RPMI8226 (cell line): ENCODE measurements at places on chromosomes 6 and 20.

- no peak for DNase-seq
Measured at GRCh38 chr6:125752773-125753172, 3.3 kb downstream of the HEY2 start.

- DNase-seq = no peak
Measured at GRCh38 chr6:72132427-72132826, 246.1 kb downstream of the RIMS1 start.

DNA sequence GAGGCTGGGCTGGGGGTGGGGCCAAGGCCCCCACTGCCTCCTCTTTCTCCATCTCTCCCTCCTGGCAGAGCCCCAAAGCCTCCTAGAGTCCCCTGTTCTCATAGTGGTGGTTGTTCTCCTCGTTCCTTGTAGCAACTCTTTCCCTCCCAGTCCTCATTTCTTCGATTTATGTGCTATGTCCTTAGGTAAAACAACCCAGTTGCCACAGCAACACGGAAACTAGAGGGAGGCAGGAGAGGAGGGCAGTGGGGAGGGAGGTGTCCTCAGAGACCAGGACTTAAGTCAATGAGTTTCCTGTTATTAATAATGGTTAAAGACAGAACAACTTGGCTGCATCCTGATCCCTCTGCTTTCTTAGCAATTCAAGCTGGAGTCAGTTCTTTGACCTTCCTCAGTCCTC lies 161.0 kb downstream of the INSM1 start:
- DNase-seq = no peak

- DNase-seq = no peak
Measured at GRCh38 chr6:157521362-157522335, 140.7 kb downstream of the ZDHHC14 start.

DNA sequence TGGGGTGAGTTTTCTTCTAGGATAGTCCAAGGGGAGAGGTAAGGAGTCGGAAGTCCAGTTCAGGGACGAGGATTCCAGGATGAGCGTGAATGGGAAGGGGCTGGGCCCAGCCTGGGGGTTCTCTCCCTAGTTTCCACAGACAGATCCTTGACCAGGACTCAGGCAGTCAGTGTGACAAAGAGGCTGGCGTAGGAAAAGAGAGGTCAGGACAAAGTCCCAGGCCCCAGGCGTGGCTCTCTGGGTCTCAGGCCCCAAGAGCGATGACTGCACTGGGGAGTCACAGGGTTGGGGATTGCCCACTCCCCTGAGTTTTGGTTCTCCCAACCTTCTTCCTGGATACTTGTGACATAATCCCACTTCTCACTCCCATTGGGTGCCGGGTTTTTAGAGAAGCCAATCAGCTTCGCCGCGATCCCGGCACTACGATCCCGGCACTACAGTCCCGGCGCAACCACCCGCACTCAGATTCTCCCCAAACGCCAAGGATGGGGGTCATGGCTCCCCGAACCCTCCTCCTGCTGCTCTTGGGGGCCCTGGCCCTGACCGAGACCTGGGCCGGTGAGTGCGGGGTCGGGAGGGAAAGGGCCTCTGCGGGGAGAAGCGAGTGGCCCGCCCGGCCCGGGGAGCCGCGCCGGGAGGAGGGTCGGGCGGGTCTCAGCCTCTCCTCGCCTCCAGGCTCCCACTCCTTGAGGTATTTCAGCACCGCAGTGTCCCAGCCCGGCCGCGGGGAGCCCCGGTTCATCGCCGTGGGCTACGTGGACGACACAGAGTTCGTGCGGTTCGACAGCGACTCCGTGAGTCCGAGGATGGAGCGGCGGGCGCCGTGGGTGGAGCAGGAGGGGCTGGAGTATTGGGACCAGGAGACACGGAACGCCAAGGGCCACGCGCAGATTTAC lies 46.2 kb upstream of the TRIM26 start:
- DNase-seq = peak; percentile 43

DNA sequence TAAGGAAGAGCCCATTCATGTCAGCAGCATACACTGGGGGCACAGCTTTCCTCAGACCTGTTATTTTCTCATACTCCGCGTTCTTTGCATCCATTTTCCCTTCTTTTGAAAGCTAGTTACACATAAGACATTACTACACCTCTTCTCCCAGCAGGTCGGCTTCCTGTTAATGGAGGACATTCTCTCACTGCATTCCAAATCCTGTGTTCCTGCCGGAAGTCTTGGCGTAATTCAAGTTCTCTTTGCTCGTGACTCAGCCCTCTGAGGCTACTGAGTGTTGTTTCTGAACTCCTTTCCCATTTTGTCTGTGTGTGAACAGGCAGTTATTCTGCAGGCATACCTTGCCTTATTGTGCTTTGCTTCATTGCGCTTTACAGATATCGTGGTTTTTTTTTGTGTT lies 97.5 kb upstream of the ZBTB24 start:
- DNase-seq = no peak

DNA sequence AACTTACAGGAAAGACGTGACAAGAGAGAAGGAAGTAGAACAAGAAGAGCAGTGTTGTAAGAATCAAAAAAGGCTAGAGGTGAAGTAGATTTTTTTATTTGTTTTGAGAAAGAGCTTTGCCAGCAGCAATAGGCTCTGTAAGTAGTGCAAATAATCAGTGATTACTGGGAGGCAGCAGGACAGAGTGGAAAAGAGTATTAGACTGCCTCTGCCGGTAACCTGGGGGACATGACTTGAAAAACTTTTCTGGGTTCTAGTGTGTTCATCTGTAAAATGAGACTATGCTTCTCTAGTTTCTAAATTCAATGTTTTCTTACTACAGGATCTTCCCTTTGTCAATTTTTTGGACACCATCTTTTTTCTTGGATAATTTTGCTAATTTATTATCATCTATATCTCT lies 5.8 kb upstream of the IRAK1BP1 start:
- no peak for DNase-seq

- DNase-seq = no peak
Measured at GRCh38 chr6:47303342-47303741, 6.4 kb downstream of the TNFRSF21 start.

GRCh38 chr20:64219202-64219601 lies 36.3 kb upstream of the PCMTD2 start:
- DNase-seq = peak; percentile 48

DNA sequence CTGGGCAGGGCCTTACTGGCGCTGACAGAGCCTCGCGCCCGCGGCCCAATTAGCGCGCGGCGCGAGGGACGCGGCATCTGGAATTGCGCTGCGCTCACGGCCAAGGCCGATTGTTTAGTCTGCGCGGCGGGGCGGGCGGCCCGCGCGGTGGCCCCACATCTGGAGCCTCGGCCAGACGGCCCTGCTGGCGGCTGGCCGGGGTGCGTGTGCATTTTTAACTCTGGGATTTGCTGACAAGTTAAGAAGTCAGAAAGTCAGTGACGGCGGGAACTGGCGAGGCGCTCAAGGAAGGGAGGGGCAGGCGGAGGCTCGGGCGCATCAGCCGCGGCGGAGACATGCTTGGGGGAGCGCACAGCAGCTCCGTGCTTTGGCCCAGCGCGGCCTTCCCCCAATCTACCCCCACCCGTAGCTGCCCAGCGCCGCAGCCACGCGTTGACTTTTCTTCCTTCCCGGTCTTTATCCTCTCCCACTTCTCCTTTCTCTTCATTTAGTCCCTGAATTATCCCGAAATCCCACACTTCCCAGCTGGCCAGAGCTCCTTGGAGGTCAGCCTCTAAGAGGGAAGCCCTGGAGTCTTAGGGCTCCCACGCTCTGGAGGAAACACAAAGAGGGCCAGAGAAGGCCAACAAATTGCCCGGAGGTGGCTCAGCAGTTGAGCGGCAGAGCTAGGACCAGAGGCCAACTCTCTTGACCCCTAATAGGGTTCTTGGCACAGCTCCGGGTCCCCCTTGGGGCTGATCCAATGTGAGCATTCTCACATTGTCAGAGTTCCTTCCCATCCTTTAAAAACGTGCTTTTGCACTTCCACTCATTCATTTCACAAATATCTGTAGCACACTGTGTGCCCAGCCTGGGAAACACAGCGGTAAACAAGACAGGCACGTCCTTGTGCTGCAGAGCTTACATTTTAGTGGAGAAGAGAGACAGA lies 40.8 kb upstream of the FOXP4 start:
- peak; percentile 95 for DNase-seq

DNA sequence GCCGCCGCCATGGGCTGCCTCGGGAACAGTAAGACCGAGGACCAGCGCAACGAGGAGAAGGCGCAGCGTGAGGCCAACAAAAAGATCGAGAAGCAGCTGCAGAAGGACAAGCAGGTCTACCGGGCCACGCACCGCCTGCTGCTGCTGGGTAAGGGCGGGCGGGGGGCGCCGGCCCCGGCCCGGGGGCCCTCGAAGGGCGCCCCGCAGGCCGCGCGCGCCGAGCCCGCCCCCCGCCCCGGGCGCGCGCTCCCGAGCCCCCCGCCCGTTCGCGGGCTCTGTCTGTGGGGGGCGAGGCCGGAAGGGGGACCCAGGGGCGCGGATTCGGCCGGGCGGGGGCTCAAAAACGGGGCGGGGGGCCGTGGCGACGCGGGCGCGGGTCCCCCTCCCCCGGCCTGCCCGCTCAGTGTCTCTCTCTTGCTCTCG lies 39.2 kb downstream of the GNAS start:
- peak; percentile 53 for DNase-seq

GRCh38 chr20:36200451-36200850 lies 35.8 kb upstream of the AAR2 start:
- DNase-seq = no peak

DNA sequence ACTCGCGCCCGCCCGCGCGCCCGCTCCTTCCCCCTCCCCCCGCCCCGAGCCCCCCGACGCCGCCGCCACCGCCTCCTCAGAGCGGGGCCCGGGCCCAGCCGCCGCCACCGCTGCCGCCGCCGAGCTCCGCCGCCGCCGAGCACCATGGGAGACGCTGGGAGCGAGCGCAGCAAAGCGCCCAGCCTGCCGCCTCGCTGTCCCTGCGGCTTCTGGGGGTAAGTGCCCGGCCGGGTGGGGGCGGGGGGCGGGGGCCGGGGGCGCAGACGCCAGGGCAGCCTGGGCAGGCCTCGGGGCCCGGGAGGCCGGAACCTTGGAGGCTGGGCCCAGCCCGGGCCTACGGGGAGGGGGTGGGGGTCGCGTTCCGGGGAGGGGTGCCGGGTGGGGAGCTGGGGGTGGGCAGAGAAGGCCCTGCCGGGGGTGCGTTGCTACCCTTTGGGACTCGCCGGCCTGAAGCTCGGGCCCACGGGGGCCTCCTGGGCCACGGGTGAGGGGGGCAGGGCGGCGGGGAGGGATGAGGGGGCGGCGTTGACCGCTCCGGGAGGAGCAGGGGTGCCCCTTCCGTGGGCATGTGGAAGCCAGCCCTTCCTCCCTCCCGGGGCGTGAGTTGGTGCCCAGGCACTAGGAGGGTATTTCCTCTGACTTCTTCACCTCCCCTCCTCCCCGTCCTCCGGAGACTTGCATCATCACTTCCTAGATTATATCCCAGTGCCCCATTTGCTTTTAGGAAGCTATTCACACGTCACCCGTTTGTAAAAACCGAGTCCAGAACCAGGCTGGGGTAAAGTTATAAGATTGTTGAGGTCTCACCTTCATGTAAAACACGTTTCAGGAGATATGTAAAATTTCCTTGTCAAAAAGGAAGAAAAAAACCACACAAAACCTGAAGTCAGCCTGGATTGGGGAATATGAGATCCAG lies 533 bp downstream of the ZFAND3 start:
- peak; percentile 38 for DNase-seq

DNA sequence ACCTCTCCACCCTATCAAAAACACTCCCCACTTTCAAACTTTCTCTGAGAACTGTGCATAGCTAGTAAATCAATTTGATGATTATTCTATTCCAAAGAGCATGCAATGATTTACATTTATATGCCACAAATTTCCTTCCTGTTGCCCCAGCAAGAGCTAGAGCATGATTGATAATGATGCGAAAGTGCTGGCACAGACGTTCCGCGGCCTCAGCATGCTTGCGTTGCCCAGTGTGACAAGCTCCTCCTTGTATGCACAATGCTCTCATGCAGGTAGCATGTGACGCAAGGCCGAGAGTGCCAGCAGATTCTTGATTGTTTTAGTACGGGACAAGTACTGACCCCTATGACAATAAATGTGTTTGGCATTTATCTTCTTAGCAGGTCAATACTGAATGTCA lies 696.3 kb upstream of the SLC35B3 start:
- peak; percentile 58 for DNase-seq

- DNase-seq = no peak
Measured at GRCh38 chr20:59632541-59633113, 28.3 kb downstream of the PHACTR3 start.

- no peak for DNase-seq
Measured at GRCh38 chr6:15871276-15871675, 208.4 kb upstream of the DTNBP1 start.

GRCh38 chr6:21997119-21998037 lies 299.5 kb downstream of the PRL start:
- DNase-seq = no peak

DNA sequence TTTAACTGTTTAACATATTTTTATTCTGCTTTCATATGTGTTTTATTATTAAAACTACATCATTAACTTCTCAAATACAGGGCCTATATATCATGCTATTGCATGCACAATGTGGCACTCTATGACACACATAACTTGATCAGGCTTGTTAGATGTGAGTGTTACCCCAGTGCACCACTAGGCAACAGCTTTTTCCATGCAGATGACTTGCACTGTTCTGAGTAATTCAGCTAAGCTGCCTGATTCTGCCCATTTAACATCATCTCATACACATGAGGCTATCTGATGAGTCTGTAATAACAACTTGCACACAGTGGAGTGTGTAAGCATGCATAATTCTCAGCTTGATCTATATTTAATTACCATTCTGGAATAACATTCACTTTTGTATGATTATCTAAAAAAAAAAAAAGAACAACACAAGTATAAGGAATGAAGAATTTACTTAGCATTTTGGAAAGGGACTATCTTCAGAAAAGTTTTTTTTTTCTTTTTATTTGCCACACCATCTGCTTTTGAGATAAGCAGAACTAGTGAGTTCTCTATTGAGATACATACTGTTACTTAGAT lies 83.1 kb downstream of the GRM1 start:
- no peak for DNase-seq

DNA sequence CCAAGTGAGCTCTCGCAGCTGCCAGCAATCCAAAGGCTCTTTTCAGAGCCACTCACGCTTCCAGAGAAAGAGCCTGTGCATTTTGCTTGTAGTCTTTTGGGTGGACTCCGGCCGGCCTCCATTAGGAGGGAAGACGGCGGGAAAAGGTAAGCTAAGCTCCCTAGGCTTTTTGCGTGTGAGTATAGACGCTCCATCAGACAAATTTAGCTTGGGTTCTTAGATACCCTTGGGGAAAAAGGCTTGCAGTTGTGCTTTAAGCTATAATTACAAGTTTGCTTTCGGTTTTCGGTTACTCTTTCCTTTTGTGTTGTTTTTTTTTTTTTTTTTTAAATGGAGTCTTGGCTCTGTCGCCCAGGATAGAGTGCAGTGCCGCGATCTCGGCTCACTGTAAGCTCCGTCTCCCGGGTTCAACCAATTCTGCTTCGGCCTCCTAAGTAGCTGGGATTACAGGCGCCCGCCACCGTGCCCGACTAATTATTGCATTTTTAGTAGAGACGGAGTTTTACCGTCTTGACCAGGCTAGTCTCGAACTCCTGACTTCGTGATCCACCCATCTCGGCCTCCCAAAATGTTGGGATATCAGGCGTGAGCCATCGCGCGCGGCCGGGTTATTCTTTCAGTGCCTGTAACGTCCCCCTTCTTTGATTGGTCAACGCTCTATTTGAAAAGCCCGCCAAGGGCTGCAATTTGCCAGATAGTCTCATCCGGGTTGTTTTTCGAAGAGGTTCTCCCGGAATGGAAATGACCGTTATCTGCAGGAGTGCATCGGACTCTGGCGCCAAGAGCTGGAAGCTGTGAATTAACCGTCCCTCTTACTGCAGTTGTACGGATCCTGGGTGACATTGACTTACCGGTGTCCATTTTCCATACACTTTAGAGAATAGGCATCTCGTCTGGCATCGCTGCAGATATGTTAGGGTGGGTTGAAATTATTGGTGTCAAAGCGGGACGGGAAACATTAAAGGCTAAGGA lies 18.1 kb downstream of the OR2B2 start:
- DNase-seq = peak; percentile 95
